ENCODE measurements at places on chromosomes 4 and X.
A peak's percentile ranks its signal among the peaks of the same experiment; 100 is the strongest.

GRCh38 chr4:116603096-116603495 is 482.3 kb downstream of the TRAM1L1 start:
- no peak for DNase-seq
- no peaks in the 10 kb centered on the region for H3K4me1 ChIP-seq
- no peak overlapping the region for H3K4me3 ChIP-seq
- no peak overlapping the region for H3K27ac ChIP-seq
- H3K36me3 ChIP-seq = no peaks in the 10 kb centered on the region

GRCh38 chr4:155007660-155008176 is 200.7 kb upstream of the NPY2R start:
- no peak overlapping the region for H3K4me3 ChIP-seq
- H3K27me3 ChIP-seq = peaks cover 12% of the 10 kb centered on the region
- no peaks in the 10 kb centered on the region for H3K4me1 ChIP-seq
- DNase-seq = no peak
- H3K27ac ChIP-seq = no peak overlapping the region
- no peaks in the 10 kb centered on the region for H3K36me3 ChIP-seq

DNA sequence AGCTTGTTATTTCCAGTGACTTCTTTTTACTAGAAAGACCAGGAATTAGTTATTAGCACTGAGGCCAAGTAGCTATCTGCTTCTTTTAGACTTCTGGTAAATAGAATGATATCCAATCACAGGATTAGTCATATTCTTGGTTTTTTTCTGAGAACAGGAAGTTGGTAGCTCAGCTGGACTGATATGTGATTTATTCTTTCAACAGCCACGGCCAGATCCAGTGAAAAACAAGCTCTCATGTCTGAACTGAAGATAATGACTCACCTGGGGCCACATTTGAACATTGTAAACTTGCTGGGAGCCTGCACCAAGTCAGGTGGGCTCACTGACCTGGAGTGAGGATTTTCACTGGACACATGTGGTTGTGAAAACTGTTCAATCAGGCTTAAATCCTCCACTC is 48.6 kb downstream of the PDGFRA start:
- peaks cover 26% of the 10 kb centered on the region for H3K27me3 ChIP-seq
- DNase-seq = no peak
- H3K4me1 ChIP-seq = no peaks in the 10 kb centered on the region
- H3K27ac ChIP-seq = no peak overlapping the region
- H3K4me3 ChIP-seq = no peak overlapping the region

GRCh38 chr4:141540643-141541042 is 95.7 kb upstream of the IL15 start:
- H3K4me1 ChIP-seq = no peaks in the 10 kb centered on the region
- H3K27ac ChIP-seq = no peak overlapping the region
- no peaks in the 10 kb centered on the region for H3K27me3 ChIP-seq
- no peak for DNase-seq

DNA sequence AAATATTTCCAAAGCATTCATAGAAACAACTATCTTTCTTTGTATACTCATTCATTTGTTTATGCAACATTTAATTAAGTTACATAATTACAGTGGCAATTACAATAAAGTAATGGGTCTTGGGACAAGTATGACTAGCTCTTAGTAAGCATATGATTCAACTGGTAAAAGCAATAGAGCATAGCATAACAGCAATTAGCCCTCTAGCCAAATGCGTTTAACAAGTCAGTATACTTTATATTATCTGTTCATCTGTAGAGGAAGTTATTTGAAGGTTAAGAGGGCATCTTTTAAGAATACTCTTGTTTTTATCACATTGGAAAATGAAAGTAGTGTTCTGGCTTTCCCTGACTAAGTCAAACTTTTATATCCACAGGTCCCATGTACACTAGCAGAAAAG is 198.1 kb upstream of the UGT8 start:
- no peak for DNase-seq
- H3K27ac ChIP-seq = no peak overlapping the region

DNA sequence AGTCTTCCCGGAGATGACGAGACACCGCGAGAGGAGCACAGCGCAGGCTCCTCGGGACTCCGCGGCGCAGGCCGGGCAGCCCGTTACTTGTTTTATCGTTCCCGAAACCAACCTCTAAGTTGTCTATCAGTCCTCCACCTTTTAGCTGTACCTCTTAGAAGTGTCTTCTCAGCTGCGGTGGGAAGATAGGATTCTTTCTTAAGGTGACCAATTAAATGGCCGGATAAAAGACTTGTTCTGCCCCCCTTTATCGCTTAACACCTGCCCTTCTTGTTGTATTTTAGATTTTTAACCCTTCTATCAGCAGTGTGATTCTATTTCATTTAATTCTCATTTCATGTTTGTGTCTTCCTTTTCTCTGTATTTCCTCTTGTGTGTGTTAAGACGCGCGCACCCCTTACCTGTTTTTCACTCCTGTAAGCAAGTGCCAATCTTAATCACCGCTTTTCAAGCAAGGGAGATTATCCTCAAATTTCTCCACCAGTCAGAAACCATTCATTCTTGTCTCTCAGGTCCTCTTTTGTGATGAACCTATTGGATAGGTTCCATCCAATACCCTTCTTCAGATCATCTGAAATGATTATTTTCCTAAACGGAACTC is at the start of gene SLC9B2:
SLC9B2 (minus strand) TSS at position 15 of the 601 bp plus-strand sequence. CDS start 9,211 bp downstream, outside the sequence.
- H3K27ac ChIP-seq = peak within 1 kb of the TSS; percentile 99
- peak within 1 kb of the TSS; percentile 98 for H3K4me3 ChIP-seq
- peaks cover 18% of the 10 kb centered on the region for H3K4me1 ChIP-seq

Measured in naive thymus-derived CD8-positive, alpha-beta T cell (primary cell).